ENCODE measurements at places on chromosomes 2 and 18.

GRCh38 chr2:241733391-241734207 lies 831 bp upstream of the D2HGDH start:
- no peak for DNase-seq

DNA sequence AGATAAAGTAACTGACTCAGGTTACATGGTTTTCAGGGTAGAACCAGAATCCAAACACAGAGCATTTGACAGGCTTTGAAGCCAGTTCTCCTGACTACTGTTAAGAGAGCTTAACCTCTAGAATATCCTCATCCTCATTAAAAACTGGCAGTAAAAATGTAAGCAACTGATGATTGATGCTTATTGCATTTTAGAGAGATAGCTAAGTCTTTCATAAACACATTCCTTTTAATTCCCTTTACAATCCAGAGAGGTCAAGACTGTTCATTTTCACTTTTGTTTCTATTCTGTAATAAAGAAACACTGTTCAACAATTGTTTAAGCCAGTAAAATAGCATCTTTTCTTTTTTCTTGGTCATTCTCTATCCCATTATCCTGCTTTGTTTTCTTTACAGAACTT lies 53.9 kb upstream of the RAB27B start:
- no peak for DNase-seq

DNA sequence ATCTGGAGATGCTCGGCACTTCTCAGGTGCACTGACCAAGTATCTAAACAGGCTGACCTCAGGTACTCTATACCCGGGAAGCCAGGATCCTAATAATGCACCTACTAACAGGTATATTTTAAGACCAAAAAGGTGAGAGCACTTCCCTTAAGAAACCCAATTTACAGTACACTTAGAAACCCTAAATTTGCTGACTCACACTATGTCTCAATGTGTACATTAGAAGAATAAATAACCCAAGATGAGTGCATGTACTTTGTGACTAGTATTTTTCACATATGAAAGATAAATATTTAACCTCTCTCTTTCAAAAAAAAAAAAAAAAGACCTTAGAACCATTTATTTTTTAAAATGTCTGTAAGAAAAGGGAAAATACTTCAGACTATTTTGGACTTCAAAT lies 118.8 kb downstream of the ZNF516 start:
- no peak for DNase-seq

GRCh38 chr2:30332791-30333453 lies 101.6 kb downstream of the LBH start:
- DNase-seq: peak; percentile 44

GRCh38 chr2:86298411-86299390 lies 38.7 kb downstream of the REEP1 start:
- no peak for DNase-seq

GRCh38 chr18:48279312-48279711 lies 129.9 kb downstream of the ZBTB7C start:
- DNase-seq: no peak

DNA sequence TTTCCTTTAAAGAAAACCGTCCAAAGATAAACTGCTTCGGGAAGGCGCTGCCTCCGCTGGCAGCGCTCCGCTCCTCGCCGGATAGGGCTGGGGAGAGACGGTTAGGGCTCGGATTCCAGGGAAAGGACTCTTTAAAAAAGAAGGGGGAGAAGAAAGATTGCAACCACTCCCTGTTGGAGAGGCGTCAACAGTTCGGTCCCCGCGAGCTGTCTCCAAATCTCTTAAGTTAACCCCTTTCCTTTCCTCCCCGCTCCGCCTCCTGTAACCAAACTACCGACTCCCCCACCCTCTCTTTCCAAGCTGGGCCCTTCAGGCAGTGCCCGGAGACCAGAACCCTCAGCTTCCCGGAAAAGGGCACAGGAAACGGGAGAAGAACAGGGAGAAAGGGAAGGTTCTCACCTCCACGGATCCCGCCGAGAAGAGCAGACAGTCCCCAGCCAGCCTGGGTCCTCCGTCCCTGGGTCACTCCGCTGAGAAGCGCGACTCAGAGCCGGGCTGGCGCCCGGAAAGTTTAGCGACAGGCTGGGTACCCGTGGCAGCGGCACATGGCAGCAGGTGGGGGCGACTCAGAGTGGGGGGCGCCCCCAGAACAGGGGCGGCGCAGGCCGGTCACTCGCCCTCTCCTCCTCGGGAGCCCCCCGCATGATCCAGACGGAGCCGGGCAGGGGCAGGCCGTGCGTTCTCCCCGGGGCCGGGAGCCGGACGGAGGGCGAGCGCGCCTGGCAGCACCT lies 675 bp downstream of the FZD5 start:
- peak; percentile 7 for DNase-seq
